ENCODE measurements at places on chromosomes 2 and 18. TPM values are rescaled to one million over a fixed set of nuclear protein-coding genes. Genes with fewer than 3 reads are reported as not detected.

GRCh38 chr2:33835911-33836310 lies 236.8 kb upstream of the FAM98A start:
- no peak overlapping the region for H3K4me3 ChIP-seq
- H3K4me1 ChIP-seq = no peaks in the 10 kb centered on the region
- H3K27me3 ChIP-seq = no peaks in the 10 kb centered on the region
- H3K27ac ChIP-seq = no peak overlapping the region

DNA sequence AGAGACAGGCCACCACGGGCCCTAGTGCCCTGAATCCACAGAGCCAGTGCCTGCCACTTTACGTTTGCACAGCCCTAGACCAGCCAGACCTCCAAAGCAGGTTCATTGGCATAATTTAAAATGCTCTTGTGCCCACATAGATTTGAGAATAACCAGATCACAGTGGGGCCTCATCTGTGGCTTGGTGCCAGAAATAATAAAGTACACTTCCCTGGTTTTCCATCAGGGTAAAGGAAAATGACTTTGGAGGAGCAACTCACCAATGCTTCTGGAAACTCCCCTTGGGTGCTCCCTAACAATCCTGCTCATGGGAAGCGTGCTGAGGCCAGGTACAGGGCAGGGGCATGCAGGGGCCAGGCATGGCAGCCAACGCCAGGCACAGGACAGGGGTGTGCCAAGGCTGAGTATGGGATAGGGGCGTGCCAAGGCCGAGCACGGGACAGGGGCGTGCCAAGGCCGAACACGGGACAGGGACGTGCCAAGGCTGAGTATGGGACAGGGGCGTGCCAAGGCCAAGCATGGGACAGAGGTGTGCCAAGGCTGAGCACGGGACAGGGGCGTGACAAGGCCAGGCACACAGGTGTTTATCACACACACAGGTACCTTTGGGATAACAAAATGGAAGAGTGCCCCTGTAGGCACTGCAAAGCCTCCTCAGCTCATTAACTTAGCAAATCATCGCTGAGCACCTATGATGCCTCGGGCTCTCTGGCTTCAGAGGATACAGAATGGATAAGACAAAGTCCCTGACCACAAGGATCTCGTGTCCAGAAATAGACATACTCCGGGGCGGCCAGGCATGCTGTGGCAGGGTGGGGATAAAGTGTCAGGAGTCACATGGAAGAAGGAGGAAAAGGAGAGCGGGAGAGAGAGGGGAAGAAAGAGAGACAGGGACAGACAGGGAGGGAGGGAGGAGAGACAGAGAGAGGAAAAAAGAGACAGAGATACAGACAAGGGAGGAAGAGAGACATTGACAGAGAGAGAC lies 334.7 kb downstream of the EIPR1 start:
- H3K36me3 ChIP-seq = no peaks in the 10 kb centered on the region
- H3K4me3 ChIP-seq = no peak overlapping the region
- H3K27me3 ChIP-seq = no peaks in the 10 kb centered on the region

The AOX1 gene
- 24.3 TPM for total RNA-seq

The MZT2B gene
- total RNA-seq = 128 TPM

DNA sequence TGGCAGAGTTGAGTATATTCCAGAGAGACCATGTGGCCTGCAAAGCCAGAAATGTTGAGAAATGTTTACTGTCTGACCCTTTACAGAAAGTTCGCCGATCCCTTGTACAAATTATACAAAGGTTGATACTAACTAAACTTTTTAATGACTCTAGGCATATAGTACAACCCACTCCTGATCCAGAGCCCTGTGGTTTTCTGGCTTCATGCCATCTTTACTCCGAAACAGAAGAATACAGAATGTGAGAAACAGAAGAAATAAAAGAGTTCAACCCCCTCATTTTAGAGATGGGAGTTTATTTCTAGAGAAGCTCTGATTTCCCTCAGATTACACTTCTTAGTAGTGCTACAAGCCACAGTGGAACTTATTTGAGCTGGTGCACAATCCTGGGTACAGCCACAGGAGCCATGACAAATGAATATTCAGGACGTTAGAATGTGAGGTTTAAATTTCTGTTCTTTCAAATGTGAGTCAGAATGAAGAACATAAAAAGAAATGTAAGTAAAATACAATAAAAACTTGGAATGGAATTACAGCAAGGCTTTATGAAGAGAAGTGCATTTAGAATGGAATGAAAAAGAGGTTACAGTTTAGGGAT lies 38.0 kb upstream of the SMCHD1 start:
- no peaks in the 10 kb centered on the region for H3K27me3 ChIP-seq
- H3K4me3 ChIP-seq = no peak overlapping the region
- H3K4me1 ChIP-seq = no peaks in the 10 kb centered on the region
- no peak for DNase-seq
- H3K27ac ChIP-seq = no peak overlapping the region
- no peaks in the 10 kb centered on the region for H3K36me3 ChIP-seq

The MRPL53 gene
- total RNA-seq = 73.1 TPM

- no peak for DNase-seq
- no peaks in the 10 kb centered on the region for H3K27me3 ChIP-seq
- H3K27ac ChIP-seq = no peak overlapping the region
- no peaks in the 10 kb centered on the region for H3K4me1 ChIP-seq
- H3K4me3 ChIP-seq = no peak overlapping the region
Observed at GRCh38 chr2:69992310-69993047, 31.0 kb upstream of the ASPRV1 start.

- H3K27me3 ChIP-seq = no peaks in the 10 kb centered on the region
- H3K4me3 ChIP-seq = no peak overlapping the region
- DNase-seq = no peak
- peaks cover 39% of the 10 kb centered on the region for H3K4me1 ChIP-seq
Observed at GRCh38 chr2:238598802-238599530, 172.2 kb downstream of the ASB1 start.

- H3K27ac ChIP-seq = no peak overlapping the region
- no peaks in the 10 kb centered on the region for H3K4me1 ChIP-seq
- DNase-seq = no peak
- no peaks in the 10 kb centered on the region for H3K36me3 ChIP-seq
Observed at GRCh38 chr2:141186413-141187074, 944.3 kb downstream of the LRP1B start.
